Lung microvascular endothelial cell (primary cell): ENCODE measurements at places on chromosomes 13 and 19. TPM values are rescaled to one million over a fixed set of nuclear protein-coding genes. Genes with fewer than 3 reads are reported as not detected.

DNA sequence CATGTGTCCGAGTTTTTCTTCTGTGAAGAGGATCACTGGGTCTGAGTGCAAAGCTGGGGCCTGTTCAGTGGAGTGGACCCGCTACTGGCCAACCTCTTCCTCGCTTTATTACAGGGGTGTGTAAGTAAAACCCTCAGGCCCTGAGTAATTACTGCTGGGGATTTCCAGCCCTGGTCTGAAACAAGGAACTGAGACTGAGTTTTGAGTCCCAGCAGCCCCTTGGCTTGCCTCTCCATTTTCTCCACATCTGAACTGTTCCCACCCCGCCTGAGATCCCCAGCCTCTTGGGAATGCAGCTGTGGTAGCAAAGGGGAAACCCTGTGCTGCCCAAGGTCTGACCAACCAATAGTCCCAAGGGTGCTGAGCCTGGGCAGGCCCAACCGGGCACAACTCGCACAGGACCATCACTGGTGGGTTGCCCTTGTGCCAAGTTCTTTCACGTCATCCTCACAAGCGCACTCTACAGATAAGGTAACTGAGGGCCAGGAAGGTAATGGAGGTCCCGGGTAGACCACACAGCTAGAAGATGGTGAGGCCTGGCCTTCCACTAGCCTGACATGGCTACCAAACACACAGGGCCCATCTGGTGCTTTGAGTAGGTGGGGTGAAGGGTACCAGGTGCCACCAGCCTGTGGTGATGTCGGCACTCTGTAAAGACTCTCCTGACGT, 13.7 kb upstream of the SLC35E1 start:
- DNase-seq: no peak

DNA sequence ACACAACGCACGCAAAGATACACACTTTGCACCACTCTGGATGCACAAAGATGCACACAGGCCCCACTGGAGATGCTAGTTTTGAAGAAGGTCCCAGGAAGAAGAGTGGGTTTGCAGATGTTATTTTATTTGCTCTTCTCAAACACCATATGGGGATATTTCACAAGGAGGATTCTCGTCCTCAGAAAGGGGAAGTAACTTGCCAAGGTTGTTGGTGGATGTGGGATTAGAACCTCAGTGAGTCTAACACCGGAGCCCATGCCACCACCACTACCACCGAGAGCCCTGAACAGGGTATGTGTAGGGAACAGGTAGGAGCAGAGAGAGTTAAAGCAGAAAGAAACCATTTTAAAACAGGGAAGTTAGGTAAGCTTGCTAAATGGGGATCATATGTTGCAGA, 9.6 kb upstream of the CEACAM6 start:
- no peak for DNase-seq

DNA sequence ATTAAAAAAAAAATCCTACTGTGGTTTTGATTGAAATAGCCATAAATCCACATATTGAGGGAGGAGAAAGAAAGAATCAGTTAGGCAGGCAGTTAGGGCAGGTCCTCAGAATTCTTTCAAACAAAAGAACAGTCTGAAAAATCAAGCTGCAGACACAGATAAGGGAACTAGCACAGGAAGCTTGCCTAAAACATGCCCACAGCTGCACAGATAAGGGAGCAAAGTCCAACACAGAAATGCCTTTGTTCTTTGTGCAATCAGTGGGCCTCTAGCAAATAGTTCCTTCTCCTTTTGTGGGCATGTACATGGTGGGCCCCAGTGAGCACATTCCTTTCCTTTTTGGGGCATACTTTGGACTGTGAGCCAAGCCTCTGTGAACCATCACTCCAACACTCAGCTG, 42.7 kb downstream of the UTP14C start:
- no peak for DNase-seq

DNA sequence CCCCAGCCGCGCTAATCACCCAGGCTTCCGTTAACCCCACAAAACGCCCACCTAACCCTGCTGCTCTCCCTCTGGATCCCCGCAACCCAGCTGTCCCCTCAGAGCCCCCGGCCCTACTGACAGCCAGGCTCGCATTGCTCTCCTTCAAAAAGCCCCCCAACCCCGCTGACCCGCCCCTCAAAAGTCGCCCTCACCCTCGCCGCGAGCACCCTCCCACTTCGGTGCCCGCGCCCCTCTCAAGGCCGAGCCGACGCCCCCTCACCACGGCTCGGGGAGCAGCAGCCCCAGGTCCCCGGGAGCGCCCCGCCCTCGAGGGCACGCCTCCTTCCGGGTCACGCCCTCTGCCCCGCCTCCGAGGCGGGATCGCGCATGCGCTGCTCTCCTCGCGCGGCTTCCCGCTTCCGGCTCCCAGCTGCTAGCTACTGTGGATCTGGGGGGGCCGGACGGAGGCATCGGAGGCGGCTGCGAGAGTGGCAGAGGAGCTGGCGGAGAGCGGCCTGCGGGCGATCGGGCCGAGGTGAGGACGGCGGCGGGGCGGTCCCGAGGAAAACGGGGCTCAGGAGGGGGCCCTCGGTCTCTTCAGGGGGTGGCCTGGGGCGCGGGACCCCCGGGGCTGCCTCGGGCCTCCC, 46.1 kb downstream of the ARHGEF18 start:
- peak; percentile 93 for DNase-seq

GRCh38 chr19:7870571-7871436, 3.4 kb downstream of the PRR36 start:
- peak; percentile 47 for DNase-seq

GRCh38 chr19:7521551-7522071, 813 bp upstream of the MCOLN1 start:
- no peak for DNase-seq

GRCh38 chr13:23628765-23629565, 58.8 kb downstream of the TNFRSF19 start:
- DNase-seq: no peak

Gene OR7A5
- total RNA-seq: not detected in 2 replicates

Gene UBE2L5
- total RNA-seq: not detected in 2 replicates

Gene MTUS2
- not detected in 2 replicates for total RNA-seq

Gene CAPN12
- total RNA-seq: under 0.01 TPM in 2 replicates

Gene SULT2B1
- not detected in 2 replicates for total RNA-seq
